ENCODE measurements at places on chromosomes 6 and 20.

- no peak for DNase-seq
Observed at GRCh38 chr6:137570393-137570792, 76.2 kb upstream of the OLIG3 start.

DNA sequence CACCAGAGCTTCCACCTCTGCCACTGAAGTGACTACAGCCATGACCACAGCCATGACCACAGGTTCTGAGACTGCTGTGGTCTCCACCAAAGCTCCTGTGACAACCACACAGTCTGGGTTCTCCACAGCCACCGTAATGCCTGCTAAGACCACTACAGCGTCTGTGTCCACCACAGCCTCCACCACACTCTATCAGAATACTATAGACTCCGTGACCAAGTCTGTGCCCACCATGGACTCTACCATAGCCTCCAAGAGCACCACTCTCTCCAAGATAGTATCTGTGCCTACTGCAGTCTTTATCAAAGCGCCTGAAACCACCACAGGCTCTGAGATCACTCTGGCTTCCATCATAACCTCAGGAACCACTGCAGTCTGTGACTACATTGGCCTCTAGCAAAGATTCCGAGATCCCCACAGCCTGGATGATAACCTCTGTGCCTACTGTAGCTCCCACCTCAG is 18.3 kb upstream of the MUC21 start:
- DNase-seq = no peak

DNA sequence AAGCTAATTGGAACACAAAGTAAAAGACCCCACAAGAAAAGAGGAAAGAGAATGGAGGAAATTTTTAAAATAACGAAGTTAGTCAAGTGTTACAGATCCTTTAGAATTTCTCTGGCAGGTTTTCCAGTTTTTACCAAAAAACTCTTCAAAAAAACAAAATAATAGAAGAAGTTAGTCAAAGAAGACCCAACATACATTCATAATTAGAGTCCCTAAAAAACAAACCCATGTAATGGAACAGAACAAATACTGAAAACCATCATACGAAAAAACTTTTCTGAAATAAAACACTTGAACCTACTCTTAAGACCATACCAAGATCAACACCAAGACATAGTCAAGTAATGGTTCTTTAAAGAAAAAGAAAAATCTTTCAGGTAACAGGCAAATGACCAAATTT is 31.6 kb downstream of the RANBP9 start:
- DNase-seq = no peak

DNA sequence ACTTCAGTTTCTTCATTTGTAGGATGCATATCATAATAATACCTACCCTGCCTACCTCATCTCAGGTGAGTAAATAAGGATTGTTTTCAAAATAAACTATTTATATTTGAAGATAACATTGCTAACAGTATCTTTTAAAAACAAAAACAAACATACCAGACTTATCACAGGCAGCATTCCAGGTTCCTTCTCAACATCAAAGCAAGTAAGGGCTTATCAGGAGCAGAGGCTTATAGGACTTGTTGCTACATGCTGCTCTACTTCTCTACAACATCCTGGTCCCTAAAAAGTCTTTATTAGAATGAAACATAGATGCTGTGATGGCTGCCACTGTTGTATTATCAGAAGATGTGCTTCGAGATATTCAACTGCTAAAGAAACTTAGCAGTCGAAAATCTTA is 149.2 kb upstream of the PRDM1 start:
- no peak for DNase-seq

GRCh38 chr6:48834706-48835105 is 628.3 kb downstream of the MMUT start:
- no peak for DNase-seq

DNA sequence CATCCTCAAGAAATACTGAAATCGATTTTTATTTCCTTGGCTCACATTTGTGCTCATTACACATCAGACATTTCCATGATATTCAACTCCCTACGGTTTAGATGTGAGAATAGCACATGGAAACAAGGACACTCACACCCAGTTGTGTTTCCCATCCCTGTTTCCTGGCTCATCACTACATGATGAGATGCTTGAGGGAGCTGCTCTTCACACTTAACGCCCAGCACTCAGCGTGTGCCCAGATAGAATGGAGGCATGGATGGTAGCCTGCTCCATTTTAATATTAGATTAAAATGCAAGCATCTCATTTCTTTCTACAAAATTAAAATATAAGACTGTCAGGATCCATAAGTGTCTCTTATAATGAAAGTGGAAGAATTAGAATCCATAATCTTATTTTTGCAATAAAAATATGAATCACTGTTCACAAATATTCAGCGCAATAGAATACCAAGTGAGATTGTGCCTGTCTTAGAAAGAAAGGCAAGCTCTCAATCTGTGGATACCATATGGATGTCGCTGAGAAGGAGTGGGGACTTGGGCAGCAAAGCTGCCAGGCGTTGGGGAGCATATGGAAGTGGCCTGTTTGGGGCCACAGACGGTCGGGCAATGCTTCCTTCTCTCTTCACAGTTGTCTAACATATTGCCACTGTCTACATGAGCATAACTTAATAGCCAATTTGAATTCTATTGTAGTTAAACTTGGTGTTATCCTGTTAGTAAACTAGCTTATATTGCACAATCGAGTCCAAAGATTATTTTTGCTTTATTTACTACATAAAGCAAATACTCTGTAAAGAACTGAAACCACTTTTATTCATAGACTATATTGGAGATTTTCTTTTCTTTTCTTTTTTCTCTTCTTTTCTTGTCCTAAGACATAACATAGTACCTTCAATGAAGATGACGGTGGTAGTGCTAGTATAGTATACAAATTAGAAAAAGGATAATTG is 206.8 kb upstream of the QKI start:
- DNase-seq = no peak

DNA sequence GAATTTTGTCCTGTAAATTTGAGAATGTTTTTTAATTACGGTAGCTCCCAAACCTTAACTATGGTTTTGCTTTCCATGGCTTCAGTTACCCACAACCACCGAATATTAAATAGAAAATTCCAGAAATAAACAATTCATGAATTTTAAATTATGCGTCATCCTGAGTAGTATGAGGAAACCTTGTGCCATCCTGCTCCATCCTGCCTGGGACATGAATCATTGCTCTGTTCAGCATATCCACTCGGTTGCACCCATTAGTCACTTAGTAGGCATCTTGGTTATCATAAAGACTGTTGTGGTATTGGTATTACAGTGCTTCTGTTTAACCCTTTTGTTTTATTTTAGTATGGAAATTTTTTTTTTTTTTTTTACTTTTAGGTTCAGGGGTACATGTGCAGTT is 39.7 kb downstream of the KCNS1 start:
- no peak for DNase-seq

GRCh38 chr20:6355754-6356451 is 233.1 kb upstream of the FERMT1 start:
- DNase-seq = no peak

- no peak for DNase-seq
Observed at GRCh38 chr6:141744971-141745370, 387.8 kb upstream of the GJE1 start.

DNA sequence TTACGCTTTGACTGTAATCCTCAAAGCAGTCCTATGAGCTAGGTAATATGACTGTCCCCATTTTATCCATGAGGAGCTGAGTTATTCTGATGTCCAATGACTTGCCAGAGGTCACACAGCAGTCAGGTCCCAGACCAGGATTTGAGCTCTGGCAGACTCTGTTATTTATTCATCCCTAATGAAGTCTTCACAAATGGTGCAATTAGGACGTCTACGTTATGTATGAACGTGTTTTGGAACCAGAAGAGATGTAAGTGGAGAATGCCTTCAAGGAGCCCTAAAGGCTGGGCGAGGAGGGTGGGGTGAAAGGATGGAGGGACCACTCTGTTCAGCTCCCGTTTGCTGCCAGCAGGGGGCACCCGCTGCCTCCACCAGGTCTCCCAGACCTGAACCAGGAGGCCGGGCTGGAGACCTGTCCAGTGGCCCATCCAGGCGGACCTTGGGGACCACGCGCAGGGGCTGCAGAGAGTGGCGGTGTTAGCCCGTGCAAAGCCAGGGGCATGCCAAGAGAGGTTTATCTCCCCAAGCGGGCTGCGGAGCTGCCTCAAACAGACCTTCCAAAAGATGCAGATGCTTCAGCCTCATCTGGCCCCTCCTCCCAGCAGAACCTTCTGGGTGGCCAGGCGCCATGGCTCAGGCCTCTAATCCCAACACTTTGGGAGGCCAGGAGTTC is 15.2 kb upstream of the ZNF335 start:
- peak; percentile 60 for DNase-seq

GRCh38 chr6:36386495-36387439 is 702 bp downstream of the ETV7 start:
- no peak for DNase-seq

Data from stimulated activated CD8-positive, alpha-beta memory T cell treated with anti-CD3 and anti-CD28 coated beads, Interleukin-7, amount 100 ng/mL, for 48 hours (primary cell).